ENCODE measurements at places on chromosomes 1 and 21.

DNA sequence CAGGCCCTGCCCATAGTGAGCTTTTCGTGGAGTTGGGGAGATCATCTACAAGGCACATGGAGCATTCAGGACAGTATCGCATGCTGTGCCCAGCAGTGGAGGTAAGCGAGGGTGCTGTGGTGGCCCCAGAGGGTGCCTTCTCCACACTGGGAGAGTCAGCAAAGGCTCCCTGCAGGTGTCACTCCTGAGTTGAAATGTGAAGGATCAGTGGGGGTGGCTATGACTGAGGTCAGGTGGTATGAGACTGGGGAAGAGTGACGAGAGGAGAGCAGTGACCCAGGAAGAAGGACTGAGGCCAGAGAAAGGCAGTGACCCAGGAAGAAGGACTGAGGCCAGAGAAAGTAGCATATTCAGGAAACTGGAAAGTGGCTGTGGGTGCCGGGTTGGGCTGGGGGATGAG is 53.0 kb downstream of the SPAG17 start:
- DNase-seq: no peak

DNA sequence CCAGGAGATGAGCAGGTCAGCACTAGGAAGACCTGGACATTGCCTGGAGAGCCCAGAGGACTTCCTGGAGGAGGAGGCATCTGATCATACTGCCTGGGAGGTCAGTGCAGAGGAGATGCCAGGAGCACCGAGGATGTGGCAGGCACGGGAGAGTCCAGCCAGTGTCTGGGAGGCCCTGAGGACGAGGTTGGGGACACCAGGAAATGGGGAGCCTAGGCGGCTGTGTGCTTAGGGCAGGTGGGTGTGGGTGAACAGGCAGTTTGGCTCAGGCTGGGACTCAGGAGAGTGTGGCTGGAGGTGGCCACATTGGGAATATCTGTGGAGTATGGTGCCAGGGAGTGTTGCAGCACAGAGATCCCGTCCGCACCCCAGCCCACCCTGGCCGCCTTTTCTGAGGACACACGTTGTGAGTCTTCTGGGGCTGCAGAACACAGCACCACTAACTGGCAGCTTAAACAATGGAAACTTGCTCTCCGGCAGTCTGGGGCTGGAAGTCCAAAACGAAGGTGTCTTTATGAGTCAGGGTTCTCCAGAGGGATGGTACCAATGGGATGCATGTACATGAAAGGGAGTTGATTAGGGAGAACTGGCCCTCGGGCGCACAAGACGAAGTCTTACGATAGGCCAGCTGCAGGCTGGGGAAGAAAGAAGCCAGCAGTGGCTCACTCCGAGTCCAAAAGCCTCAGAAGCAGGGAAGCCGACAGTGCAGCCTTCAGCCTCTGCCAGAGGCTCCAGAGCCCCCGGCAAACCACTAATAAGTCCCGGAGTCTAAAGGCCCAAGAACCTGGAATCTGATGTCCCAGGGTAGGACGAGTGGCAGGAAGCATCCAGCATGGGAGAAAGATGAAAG is 58.0 kb downstream of the FAAP20 start:
- no peak for DNase-seq

DNA sequence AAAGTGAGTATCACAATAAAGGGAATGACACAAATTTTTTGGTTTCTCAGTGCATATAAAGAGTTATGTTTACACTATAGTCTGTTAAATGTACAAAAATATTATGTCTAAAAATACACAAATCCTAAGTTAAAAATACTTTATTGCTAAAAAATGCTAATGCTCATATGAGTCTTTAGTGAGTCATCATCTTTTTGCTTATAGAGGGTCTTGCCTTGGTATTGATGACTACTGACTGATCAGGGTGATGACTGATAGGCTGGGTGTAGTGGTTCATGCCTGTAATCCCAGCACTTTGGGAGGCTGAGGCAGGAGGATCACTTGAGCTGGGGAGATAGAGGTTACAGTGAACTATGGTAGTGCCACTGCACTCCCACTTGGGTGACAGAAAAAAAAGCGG is 12.9 kb upstream of the NUF2 start:
- no peak for DNase-seq

GRCh38 chr1:23496490-23497181 is 12.7 kb upstream of the ASAP3 start:
- no peak for DNase-seq

- no peak for DNase-seq
Measured at GRCh38 chr1:222994511-222995235, 148.4 kb downstream of the TLR5 start.

- DNase-seq: no peak
Measured at GRCh38 chr1:41006942-41007865, 14.3 kb downstream of the SLFNL1 start.

DNA sequence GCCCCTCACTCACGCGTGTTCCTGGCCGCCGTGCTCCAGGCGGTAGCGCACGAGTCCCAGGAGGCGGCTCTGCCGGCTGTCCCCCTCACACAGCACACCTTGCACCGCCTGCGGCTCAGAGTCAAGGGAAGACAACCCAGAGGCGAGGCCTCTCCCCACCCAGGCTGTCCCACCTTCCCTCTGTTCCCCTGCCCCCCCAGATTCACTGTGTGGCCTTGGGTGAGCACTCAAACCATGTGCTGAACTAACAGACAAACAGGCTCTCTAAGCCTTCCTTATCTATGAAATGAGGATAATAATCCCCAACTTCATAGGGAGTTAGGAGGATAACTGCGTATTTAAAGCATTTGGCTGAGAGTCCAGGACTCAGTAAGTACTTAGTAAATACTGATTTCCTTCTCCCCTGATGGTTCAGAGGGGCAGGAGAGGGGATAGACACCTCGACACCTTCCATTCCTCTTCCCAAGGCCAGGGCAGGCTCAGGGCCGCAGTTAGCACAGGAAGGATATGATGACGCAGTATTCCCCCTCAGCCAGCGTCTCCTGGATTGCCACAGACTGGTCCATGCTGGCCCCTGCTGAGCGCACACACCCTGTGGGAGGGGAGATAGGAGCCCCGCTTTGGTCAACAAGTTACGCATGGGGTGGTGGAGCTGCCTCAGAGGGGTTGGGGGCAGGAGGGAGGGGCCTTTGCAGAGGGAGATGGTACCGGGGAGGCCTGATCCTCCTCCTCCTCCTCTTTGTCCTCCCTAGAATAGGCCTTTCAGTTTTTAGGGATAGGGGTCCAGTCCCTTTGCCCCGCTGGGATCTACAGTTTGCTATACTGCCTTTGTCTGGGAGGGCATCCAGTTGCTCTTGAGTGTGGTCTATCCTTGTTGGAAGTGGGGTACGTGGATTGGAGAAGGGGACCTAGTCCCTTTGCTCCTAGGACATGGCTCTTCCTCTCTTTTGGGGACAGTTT is 830 bp downstream of the INPP5B start:
- DNase-seq: no peak

GRCh38 chr1:150970808-150971582 is 3.6 kb downstream of the CERS2 start:
- DNase-seq: no peak

DNA sequence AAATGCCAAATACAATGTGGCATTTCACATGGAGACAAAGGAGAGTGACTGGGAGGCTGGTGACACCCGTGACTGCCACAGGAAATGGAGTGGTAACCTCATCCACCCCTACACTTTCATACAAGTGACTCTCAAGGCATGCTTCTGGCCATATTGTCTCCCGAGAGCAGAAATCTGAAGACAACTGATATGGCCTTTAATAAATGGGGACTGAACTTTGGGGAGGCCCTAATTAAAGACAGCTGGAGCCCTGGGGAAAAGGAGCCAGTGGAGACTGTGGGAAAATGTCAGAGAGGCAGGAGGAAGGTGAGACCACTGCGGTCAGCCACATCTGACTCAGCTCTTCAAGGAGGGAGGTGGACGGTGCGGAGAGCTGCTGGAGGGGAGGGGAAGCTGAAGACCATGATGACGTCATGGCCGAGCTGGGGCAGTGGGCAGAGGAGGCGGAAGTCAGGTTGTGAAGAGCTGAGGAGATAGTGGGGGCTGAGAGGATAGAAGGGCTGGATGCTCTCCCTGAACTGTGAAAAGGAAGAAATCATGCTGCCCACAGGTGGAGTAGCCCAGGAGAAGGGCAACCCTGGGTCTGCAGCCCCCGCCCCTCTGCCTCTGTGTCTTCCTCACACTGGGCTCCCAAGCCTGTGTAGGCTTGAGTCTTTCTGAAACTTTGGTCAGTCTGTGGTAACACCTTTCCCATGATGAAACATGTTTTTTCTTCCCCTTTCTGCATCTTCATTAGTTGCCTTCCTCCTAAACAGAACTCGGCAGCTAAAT is 14.0 kb upstream of the NCF2 start:
- DNase-seq: no peak

Data from stimulated activated CD4-positive, alpha-beta T cell treated with anti-CD3 and anti-CD28 coated beads, Interleukin-12 subunit alpha, Interleukin-12 subunit beta, amount 100 ng/mL, for 48 hours (primary cell).